Activated CD8-positive, alpha-beta T cell treated with anti-CD3 and anti-CD28 coated beads, Interleukin-2, amount 10 ng/mL, durations not matched to agents 7 days and 5 days (primary cell): ENCODE measurements at places on chromosomes 2 and 18.
A peak's percentile ranks its signal among the peaks of the same experiment; 100 is the strongest.

DNA sequence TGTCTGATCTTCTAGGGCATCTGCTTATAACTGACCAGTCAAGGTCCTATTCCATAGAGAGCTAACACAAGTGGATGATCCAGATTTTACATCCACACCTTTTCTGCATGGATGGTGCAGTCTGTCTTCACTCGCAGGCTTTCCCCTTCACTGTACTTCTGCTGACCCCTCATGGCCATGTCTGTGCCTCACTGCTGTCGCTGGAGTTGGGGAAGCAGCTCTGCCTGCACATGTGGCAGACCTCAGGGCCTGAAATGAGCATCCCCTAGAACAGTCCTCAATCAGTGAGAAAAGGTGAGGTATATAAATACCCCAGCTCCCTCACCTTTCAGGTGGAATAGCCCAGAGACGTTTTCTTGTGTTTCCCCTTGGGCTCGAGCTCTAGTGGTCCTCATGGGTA lies 233.8 kb downstream of the ANKRD36B start:
- H3K4me3 ChIP-seq, result no peak overlapping the region
- no peaks in the 10 kb centered on the region for H3K4me1 ChIP-seq
- peaks cover 31% of the 10 kb centered on the region for H3K27me3 ChIP-seq

- H3K4me3 ChIP-seq, result no peak overlapping the region
- H3K4me1 ChIP-seq, result no peaks in the 10 kb centered on the region
- no peak for DNase-seq
- H3K27me3 ChIP-seq, result peaks cover 3% of the 10 kb centered on the region
These were observed 140.9 kb downstream of the MCFD2 start for GRCh38 chr2:46774499-46775228.

DNA sequence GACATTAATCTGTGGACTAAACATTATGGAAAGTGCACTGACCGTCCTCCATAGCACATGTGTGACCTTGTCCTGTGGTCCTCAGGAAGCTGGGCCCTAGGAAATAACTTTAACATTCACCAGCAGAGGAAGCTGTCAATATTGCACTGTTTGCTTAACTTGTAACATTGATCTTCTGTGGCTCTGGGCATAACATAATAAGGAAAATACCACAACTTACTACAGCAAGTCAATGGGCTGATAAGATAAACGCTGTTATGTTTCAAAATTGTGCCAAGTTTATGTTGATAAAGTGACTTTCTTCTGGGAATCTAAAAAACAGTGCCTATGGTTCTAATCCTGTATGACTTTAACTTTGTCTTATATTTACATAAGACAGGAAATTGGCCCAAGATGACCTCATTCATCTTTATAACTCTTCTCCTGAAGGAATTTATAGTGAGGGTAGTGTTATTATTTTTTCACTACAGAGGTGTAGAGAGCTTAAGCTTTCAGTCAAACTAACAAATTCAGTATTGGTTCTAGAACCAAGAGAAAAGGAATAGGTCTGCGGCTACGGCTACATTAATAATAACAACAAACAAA lies 113.7 kb upstream of the MAP4K3 start:
- H3K4me1 ChIP-seq, result no peaks in the 10 kb centered on the region
- no peak for DNase-seq
- no peaks in the 10 kb centered on the region for H3K36me3 ChIP-seq

DNA sequence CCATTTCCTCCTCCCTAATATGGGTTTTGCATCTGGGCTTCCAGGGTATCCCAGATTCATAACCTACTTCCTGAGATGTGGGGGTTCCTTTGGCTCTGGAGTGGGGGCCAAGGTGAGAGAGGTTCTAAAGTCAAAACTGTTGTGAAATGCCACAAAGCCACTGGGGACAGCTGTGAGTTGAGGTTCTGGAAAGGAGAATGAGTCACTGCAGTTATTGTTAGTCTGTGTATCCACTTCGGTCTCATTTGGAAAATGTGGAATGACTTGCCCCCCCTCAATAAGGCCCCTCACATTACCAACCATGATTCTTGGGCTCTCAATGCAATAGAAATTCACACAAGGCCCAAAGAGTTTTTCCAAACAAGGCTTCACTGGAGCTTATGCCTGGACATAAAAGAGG lies 51.1 kb upstream of the LGALSL start:
- H3K4me1 ChIP-seq, result no peaks in the 10 kb centered on the region
- H3K27me3 ChIP-seq, result peaks cover 2% of the 10 kb centered on the region
- no peak for DNase-seq
- no peaks in the 10 kb centered on the region for H3K36me3 ChIP-seq
- H3K4me3 ChIP-seq, result no peak overlapping the region

DNA sequence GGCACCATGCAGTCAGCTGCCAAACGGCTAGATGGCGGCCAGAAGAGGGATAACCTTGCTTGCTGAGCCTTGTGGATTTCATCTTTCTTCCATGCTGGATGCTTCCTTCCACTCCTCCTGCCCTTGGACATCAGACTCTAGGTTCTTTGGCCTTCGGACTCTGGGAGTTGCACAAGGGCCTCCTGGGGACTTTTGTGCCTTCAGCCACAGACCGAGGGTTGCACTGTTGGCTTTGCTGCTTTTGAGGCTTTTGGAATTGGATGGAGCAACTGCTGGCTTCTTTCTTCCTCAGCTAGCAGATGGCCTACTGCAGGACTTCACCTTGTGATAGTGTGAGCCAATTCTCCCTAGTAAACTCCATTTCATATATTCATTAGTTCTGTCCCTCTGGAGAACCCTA lies 31.0 kb downstream of the STRADB start:
- no peak overlapping the region for H3K27ac ChIP-seq
- peaks cover 5% of the 10 kb centered on the region for H3K27me3 ChIP-seq
- no peaks in the 10 kb centered on the region for H3K4me1 ChIP-seq
- H3K36me3 ChIP-seq, result peaks cover 13% of the 10 kb centered on the region
- no peak for DNase-seq
- no peak overlapping the region for H3K4me3 ChIP-seq

- peak overlapping the region; percentile 61 for H3K27ac ChIP-seq
- H3K27me3 ChIP-seq, result peaks cover 63% of the 10 kb centered on the region
- peak overlapping the region; percentile 38 for H3K4me3 ChIP-seq
- no peak for DNase-seq
- H3K4me1 ChIP-seq, result peaks cover 7% of the 10 kb centered on the region
These were observed 1.1 kb upstream of the GBX2 start for GRCh38 chr2:236169151-236169721.

GRCh38 chr18:9082711-9083510 lies 19.6 kb upstream of the NDUFV2 start:
- DNase-seq, result peak; percentile 66
- H3K36me3 ChIP-seq, result peaks cover 23% of the 10 kb centered on the region
- H3K27ac ChIP-seq, result peak overlapping the region; percentile 94
- peaks cover 48% of the 10 kb centered on the region for H3K4me1 ChIP-seq
- H3K4me3 ChIP-seq, result peak overlapping the region; percentile 56
- no peaks in the 10 kb centered on the region for H3K27me3 ChIP-seq

DNA sequence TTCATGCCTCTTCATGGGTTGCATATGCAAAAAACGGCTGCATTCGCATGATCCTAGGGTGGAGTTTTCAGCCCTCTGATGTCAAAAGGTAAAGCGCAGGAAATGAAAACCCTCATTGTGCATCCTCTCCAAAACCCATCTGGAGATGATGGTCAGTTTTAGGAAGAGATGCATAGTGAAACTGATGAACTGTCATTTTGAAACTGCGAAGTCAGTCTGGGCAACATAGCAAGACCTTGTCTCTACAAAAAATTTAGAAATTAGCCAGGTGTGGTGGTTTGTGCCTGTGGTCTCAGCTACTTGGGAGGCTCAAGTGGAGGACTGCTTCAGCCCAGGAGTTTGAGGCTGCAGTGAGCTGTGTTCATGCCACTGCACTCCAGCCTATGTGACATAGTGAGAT lies 2.5 kb upstream of the TTLL4 start:
- H3K4me1 ChIP-seq, result peaks cover 31% of the 10 kb centered on the region
- H3K27me3 ChIP-seq, result peaks cover 3% of the 10 kb centered on the region
- H3K27ac ChIP-seq, result no peak overlapping the region

DNA sequence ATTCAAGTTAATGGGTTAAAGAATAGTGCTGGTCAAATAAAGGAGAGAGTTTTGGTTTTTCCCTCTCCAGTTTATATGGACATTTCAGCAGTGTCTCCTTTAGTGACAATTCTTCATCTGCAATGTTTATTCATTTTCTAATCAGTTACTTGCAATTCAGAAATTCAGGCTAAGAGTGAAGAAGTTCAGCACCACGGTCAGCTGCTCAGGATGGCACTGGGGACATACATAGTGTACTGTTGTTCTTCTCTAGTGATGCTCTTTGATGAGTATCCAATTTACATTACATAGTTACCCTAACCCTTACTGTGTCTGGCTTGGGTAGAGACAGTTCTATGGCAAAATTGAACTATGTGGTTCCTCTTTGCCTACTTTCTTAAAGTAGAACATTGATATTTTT lies 412.7 kb downstream of the CNTNAP5 start:
- H3K4me3 ChIP-seq, result no peak overlapping the region
- DNase-seq, result no peak
- H3K27me3 ChIP-seq, result no peaks in the 10 kb centered on the region

DNA sequence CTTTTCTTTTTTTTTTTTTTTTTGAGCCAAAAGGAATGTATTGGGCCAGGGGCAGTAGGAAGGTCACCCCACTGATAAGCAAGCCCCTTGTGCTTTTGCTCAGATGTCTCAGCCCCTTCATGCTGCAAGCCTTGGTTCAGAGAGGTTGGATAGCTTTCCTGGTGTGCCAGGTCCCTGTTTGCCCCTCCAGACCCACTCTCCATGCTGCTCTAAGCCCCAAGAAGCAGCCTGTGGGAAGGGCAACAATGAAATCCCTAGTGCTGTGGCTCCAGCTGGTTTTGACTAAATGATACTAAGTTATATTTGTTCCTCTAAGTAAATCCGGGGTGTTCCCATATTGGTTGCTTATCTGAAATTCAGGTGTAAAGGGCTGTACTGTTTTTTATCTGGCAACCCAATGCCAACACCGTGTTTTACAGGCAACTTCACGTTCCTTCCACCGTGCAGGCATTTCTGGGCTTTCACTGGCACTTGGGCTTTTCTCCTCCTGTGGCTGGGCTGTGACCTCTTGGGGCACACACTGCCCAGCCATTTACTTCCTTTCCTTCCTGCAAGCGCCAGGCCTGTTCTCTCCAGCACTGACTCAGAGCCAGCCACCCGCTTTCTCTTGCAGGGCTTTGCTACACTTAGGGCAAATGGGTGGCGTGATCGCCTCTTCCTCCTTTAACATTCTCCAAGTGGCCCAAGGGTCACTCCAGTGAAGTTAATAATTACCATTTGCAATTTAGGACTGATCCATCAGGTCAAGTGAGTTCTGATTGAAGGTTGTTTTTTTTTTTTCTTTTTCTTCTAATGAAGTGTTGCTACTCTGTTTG lies 21.6 kb downstream of the MERTK start:
- no peaks in the 10 kb centered on the region for H3K36me3 ChIP-seq
- no peak overlapping the region for H3K4me3 ChIP-seq
- DNase-seq, result no peak
- H3K4me1 ChIP-seq, result no peaks in the 10 kb centered on the region
- no peak overlapping the region for H3K27ac ChIP-seq
- peaks cover 5% of the 10 kb centered on the region for H3K27me3 ChIP-seq

GRCh38 chr18:47870605-47871004 lies 59.9 kb downstream of the SMAD2 start:
- peaks cover 11% of the 10 kb centered on the region for H3K4me1 ChIP-seq
- no peaks in the 10 kb centered on the region for H3K27me3 ChIP-seq
- H3K36me3 ChIP-seq, result peaks cover 46% of the 10 kb centered on the region
- DNase-seq, result no peak

GRCh38 chr18:54909538-54909937 lies 49.7 kb downstream of the CCDC68 start:
- H3K27ac ChIP-seq, result no peak overlapping the region
- no peaks in the 10 kb centered on the region for H3K27me3 ChIP-seq
- no peaks in the 10 kb centered on the region for H3K36me3 ChIP-seq
- no peak overlapping the region for H3K4me3 ChIP-seq

- no peak overlapping the region for H3K27ac ChIP-seq
- no peaks in the 10 kb centered on the region for H3K4me1 ChIP-seq
- no peak overlapping the region for H3K4me3 ChIP-seq
- H3K27me3 ChIP-seq, result no peaks in the 10 kb centered on the region
- DNase-seq, result no peak
These were observed 40.5 kb downstream of the IRS1 start for GRCh38 chr2:226758921-226759640.

DNA sequence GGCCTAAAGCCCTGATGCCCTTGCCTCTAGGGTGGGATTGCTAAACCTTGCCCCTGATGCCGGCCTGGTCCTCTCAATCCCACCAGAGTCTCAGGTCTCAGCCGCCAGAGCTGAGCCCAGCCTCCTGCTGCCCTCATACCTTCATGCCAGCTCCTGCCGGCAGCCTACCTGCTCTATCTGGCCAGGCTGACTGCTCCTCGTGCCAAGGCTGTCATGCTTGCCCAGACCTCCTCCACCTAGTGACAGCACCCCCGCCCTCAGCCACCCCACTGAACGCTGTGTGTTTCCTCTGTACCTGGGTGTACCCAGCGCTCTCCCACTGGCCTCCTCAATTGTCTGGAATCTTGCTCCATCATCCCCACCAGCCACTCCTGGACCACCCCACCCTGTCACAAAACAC lies 120.1 kb downstream of the CACNB4 start:
- peaks cover 4% of the 10 kb centered on the region for H3K4me1 ChIP-seq
- H3K4me3 ChIP-seq, result no peak overlapping the region
- no peaks in the 10 kb centered on the region for H3K36me3 ChIP-seq
- DNase-seq, result no peak
- no peak overlapping the region for H3K27ac ChIP-seq

GRCh38 chr2:129857200-129857599 lies 122.3 kb upstream of the RAB6C start:
- no peaks in the 10 kb centered on the region for H3K36me3 ChIP-seq
- no peak overlapping the region for H3K4me3 ChIP-seq
- no peaks in the 10 kb centered on the region for H3K4me1 ChIP-seq
- no peak overlapping the region for H3K27ac ChIP-seq
- H3K27me3 ChIP-seq, result peaks cover 10% of the 10 kb centered on the region

DNA sequence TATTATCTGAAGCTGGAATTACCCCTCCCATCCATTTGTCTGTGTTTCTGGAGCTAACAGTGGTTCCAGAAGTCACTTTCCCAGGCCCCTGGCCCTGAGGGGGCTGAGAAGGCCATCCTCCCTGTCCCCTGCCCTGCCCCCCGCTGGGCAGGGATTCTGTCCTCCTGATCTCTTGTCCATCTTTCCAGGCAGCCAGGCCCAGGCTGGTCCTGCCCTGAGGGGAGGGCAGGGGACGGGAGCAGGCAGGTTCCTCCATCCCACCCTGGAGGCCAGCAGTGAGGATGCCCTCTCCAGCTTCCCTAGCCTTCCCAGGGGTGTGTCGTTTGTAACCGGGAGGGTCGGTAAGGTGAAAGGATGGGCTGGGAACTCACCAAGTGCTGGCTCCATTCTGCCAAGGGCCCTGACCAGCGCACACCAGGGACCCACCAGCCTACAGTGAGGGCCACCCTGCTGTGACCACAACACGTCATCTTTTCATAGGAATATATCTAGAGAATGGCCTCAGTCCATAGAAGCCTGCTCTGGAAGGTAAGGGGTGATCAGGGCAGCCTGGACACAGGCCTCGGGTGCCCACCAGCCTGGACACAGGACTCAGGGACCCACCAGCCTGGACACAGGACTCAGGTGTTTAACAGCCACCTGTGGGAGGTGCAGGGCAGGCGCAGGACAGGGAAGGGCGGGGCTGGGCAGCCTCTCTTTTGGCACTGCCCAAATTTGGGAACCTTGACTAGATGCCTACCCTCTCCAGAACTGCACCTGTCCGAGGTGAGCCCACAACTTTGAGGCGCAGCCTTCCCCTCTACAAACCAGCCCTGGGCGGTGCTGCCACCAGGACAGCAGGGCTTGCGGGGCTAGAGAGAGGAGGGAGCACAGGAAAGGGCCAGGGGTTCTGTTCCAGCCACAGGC lies 35.8 kb upstream of the GPC1 start:
- H3K4me3 ChIP-seq, result no peak overlapping the region
- no peaks in the 10 kb centered on the region for H3K36me3 ChIP-seq
- H3K27ac ChIP-seq, result no peak overlapping the region
- H3K27me3 ChIP-seq, result no peaks in the 10 kb centered on the region
